GM03348 (cell line): ENCODE measurements at places on chromosomes 11 and 22.

DNA sequence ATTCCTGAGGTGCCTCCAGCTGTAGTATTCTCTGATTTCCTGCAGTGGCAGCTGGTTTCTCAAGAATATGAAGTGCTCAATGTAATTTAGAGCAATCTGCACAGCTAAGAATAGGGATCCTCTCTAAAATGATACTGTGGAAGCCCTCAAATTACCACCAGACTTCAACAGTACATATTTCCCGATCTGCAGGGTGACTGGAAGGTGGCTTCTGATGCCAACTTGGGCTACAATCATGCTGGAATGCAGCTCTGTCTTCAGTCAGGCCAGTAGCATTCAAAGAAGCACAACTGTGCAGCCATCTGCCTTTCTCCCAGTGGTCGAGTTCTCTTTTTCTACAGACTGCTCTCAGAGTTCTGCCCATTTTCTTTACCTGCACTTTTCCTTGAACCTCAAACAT is 55.5 kb upstream of the CD5 start:
- no peak for DNase-seq

DNA sequence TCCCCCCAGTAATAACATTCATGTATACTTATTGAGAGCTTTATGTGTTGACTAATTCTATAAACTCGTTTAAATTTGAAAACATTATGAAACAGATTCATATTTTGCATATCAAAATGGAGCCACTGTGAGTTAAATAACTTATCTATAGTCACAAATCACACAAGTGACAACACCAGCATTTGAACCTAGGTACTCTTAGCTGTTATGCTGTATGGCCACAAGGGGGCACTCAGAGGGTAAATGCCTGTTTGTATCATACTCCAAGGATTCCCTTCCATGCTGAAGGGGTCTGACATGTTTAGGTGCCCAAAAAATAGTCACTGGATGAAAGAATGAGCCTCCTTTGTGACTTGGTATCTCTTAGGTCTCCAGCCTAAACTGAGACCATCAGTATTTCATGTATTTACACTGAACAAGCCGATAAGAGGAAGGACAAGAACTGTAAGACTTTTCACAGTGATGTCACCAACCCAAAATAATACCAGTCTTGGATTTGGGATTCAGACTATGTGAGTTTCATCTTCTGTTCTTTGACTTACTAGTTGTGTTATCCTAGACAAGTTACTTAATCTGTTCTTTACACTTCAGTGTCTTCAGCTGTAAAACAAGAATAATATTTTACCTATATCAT is 12.2 kb upstream of the OR52D1 start:
- DNase-seq = peak; percentile 76

DNA sequence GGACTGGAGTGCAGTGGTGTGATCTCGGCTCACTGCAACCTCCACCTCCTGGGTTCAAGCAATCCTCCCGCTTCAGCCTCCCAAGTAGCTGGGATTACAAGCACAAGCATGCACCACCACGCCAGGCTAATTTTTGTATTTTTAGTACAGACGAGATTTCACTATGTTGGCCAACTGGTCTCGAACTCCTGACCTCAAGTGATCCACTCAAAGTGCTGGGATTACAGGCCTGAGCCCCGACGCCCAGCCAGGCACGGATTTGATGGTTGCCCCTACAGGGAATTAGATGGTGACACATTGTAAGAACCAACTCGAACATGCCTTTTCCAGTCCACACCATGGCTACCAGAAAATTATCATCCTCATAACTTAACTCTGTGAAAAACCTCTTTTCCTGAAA is 26.8 kb upstream of the RTL6 start:
- DNase-seq = no peak

DNA sequence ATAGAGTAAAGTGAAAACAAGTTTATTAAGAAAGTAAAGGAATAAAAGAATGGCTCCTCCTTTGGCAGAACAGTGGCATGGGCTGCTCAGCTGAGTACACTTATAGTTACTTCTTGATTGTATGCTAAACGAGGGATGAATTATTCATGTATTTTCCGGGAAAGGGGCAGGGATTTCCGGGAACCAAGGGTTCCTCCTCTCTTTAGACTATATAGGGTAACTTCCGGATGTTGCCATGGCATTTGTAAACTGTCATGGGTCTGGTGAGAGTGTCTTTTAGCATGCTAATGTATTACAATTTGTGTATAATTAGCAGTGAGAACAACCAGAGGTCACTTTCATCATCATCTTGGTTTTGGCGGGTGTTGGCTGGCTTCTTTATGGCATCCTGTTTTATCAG is 23.5 kb upstream of the SPTY2D1 start:
- DNase-seq = no peak

DNA sequence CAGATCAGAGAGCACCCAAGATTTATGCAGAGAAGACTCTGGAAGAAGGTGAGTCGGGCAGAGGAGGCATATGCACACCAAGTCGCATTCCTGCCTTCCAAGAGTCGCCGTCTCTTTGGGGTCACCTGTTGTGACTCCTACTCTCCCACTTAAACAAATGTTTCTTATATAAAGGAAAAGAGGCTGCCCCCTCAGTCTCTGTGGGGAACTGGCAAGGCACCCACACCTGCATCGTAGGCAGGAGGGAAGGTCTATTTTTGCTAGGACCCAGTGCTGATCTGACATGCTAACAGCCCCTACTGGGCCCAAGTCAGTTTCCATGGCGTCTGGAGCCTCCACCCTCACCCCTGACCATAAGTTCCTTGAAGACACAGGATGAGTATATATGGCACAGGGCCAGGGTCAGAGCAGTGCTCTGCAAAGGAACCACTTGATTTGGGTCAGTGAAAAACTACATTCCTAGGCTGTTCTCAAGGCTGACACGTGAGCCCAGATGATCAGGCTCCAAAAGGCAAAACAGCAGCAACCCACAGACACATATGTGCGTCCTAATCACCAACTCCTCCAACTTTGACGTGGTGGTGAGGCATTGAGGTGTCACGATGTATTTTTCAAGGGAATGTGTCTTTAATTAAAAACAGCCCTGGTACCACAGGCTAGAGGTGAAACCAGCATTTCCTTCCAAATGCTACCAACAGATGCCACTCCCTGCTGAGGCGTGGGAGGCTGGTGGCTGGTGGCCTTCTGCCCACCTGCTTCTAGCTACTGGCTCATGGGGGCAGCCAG is 55.6 kb upstream of the CSNK2A3 start:
- DNase-seq = peak; percentile 21

DNA sequence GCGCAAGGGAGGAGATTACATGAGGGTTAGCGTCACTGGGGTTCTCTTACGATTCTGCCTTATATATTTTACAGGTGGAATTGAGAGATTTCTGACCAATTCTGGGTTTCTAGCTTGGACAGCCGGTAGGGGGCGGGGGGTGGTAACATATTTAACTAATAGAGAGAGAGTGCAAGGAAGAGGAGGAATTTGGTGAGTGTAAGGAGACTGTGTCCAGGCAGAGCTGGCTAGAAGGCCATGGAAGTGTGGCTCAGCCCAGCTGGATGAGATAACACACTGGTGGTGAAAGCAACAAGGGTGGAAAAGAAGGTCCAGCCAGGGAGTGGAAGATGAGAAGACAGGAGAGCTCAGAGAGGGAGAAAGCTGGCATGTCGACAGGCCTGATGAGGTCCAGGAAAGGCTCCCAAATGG is 56.5 kb downstream of the ST3GAL4 start:
- DNase-seq = peak; percentile 39

DNA sequence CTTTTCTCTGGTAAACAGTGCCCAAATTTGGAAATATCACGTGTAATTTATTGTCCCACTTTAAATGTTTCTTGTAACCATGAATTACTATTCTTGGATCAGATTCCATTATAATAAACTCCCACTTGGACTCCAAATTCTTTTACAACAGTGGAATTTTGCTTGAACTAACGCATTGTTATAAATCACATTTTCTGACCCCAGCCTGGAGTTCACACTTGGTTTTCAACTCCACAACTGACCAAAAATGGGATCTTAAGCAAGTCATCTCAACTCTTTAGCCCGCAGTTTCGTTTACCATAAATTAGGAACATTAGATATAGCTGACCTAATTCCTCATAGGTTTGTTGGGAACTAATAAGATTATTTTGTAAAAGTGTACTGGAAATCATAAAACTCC is 336.8 kb upstream of the NCAM1 start:
- no peak for DNase-seq

GRCh38 chr11:72265951-72266350 is 22.0 kb upstream of the PHOX2A start:
- no peak for DNase-seq

DNA sequence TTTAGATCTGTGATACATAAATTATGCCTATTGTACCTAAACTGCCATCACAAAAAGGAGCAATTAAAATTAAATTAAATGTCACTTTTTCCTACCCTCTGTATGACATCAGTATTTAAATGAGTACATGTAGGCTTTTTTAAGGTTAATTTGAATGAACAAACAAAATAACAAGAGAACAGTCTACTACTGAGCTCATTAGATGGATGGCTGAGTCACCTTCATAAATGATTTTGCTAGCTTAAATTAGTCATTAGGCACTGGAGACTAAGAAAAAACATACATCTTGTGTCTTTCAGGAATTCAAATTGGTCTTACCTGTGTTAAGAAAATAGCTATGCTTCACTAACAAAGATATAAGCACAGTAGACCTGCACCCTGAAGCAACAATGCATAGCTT is 153.6 kb downstream of the RCN1 start:
- no peak for DNase-seq

DNA sequence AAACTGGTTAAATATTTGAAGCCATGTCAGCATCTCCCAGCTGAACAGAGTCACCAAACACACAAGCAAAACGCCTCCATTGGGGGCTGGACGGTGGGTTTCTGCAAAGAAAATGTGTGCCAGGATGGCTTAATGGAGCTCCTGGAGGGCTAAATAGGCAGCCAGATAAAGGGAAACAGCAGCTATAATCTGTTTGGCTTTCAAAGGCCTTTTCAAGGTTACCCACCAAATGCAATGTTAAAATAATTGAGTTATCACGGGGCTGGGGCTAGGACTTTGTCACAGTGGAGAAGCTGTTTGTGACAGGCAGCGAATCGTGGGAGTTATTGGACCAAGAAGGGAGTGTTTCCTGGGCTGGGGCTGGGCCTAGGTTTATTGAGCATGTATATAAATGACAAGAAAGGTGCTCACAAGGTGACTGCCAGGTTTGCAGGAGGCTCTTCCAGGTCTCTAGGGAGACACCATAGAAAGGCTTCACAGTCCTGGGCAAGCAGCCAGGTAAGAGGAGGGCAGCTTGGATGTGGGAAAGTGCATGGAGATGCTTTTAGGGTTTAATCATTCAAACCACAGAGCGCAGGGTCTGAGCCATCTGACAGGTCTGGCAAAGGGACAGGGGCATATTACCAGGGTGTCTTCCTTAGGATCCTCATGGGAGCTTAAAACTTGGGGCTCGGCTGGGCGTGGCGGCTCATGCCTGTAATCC is 28.3 kb downstream of the GRIK4 start:
- DNase-seq = peak; percentile 39

DNA sequence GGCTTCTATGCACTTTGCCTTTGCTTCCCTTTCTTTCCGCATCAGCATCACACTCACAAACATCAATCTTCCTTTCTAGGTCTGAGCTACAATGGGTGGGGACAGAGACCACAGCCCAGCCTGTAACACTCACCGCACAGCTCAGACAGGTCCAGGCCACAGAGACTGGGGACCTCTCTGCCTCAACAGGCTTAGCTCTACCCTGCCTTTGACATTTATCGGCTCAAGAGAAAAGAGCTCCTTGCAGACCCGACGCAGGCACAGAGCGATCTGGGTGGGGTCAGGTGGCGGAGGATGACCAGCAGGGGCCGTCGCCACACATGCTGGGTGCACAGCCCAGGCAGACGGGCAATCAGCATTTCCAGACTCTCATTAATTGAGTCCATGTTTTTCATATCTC is 837.3 kb downstream of the TBC1D22A start:
- no peak for DNase-seq

DNA sequence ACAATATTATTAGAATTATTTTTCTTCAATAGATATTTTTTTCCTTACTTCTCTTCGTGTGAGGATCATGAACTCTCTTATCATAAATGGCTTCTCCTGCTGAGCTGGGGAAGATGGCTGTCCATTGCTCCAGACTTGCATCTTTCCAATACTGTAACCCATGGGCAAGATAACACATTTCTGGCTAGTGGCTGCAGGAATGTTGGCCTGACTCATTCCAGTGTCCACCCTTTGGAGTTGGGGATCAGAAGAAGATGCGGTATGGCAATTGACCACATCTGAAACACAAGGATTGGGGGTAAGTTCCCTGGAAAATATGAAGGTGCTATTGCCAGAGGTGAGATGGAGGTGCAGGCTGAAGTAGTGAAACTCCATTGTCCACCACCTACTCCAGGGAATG is 92.8 kb downstream of the FAR1 start:
- DNase-seq = peak; percentile 43

DNA sequence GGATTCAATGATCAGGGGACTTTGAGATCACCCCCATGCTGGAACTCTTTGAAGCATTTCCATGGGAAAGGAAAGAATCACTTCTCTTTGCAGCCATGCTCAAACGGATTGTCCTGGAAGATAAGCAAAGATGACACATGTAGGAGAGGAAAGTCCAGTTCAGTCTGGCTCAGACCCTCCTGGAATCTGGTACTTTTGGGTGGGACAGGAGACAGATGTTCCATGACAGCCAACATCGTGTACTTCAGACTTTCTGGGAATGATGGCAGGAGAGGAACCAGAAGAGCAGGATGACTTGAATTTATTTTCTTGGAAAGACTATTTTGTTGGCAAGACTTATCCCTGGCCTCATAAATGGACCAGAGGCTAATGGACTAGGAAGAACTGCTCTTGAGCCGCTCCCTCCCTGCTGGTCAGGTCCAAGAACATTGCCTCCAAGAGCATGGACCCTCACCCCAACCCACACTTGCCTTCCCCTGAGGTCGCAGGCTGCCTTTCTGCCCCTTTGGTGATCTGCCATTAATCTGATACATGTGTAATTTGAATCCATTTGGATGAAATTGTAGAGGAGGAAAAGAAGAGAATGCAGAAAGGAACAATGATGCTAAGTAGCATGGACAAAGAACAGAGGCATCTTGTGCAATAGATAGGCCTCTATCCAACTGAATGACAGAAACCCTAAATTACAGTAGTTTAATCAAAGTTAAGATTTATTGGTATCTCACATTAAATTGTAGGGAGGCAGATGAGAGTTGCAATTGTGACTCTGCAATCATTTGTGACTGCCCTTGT is 201.0 kb downstream of the SNX19 start:
- no peak for DNase-seq

DNA sequence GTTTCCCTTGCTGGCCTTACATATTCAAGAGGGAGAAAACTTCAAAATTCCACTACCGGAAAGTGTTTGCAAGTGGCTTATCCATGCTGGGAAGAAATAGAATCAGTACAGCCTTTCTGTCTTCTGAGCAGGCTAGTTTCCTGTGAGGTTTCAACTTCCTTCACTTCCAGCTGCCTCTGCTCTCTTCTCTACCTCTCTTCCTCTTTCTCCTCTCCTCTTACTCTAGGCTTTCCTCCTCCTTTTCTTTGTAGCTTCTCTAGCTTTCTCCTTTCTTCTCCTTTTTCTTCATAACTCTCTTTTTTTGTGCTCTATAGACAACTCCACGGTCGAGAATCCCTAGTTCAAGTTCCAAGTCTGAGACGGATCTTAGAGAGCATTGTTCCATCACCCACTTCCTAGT is 421.8 kb downstream of the ETS1 start:
- no peak for DNase-seq
